ENCODE measurements at places on chromosomes 5 and 9. TPM values are rescaled to one million over a fixed set of nuclear protein-coding genes. Genes with fewer than 3 reads are reported as not detected.

Gene OR13C5
- not detected for total RNA-seq

- DNase-seq, result no peak
Observed at GRCh38 chr5:119379942-119380547, 24.2 kb downstream of the TNFAIP8 start.

DNA sequence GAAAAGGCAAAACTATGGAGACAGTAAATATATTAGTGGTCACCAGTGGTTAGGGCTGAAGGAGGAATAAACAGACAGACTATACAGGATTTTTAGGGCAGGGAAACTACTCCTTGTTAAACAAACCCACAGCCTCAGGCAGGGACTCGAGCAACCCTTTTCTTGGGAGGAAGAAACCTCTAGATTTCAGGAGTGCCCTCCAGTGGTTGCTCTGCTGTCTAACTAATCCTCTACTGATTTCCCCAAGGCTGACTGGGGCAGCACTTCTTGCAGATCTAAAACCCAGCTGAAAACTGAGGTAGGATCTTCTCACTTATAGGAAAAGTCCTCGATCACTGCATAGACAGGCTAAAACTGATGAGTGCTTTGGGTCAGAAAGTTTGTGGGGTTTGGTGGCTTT, 176.8 kb downstream of the ISOC1 start:
- DNase-seq, result no peak

DNA sequence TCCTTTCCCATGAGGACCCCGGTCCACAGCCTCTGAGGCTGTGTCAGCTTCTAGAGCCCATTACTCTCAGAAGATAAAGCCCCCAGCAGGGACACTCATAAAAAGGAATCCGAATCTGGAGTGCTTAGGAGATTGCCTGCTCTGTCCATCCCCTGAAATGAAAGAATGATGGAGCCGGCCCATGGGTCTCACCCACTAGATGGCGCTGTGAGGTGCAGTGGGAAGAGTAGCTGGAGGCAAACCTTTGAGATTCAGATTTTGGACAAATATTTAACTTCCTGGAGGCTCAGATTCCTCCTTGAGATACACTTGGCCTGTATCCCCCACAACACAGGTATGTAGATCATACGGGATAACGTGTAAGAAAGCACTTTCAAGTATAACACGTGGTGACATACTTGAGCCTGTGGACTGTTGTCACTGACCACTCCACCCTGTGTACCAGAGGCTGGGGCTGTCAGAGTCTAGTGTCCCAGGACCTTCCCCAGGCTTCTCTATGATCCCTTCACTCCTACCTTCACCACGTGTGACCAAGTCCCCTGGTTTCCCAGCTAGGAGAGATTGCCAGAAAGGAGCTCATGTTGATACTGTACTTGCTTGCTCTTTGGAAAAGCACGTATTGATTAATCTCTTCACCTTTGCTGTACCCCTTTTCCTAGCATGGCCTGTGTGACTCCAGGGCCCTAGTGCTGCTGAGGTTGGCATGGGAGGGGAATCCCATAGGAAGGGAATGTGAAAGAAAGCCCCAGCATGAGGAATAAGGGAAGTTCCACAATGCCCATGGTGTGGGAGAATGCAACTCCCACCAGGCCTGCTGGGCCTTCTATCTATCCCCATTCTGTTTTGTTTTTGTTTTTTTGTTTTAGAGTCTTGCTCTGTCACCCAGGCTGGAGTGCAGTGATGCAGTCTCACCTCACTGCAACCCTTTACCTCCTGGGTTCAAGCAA, 32.1 kb downstream of the TRMO start:
- no peak for DNase-seq

DNA sequence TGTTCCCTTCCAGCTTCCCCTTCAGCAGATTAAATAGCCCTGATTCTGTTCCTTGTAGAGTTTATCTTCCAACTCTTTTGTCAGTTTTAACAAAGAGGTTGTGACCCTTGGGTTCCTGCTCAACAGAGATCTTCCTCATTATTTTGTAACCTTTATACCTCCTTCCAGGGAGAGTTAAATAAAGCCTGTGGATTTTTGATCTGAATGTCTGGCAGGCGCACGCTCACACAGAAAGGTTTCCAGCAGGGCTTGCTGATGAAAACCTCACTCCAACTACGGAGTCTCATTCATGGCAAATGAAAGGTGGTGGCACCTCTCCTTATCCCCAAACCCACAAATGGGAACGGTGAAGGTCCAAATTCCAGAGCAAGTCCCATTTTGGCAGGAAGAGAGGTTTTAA, 129.0 kb downstream of the SREK1 start:
- DNase-seq, result no peak

DNA sequence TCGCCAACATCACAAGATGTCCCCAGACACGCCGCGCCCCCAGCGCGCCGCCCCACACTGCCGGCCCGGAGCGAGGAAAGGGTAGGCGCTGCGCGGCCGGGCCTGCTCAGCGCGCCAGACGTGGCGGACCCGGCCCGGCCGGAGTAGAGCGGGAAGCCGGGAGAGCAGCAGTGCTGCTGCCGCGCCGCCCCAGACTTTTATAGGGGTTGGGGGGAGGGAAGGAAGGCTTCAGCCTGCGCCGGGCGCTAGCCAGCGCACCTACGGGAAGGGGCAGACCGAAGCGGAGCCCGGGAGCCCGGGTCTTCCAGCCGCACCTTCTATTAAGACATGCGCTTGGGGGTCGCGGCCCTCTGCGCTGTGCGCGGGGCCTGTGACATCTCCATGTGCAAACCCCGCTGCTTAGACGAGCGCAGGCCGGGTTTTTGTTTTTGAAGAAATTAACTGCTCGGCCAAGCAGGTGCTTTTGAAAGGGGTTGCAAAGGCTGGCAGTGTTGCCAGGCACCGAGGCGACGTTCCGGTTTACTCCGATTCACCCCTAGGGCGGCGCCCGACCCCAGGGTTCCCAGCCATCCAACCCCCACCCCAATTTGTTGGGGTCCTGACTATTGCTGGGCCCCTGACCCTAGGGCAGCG, 353 bp upstream of the PAX5 start:
- DNase-seq, result peak; percentile 10

- no peak for DNase-seq
Observed at GRCh38 chr5:90488791-90489190, 14.1 kb downstream of the POLR3G start.

Gene BTNL8
- 0.23 TPM for total RNA-seq

Gene SH3PXD2B
- 24.9 TPM for total RNA-seq

Gene TMEM8B
- 6.7 TPM for total RNA-seq

- DNase-seq, result no peak
Observed at GRCh38 chr5:143168171-143168741, 235.2 kb downstream of the NR3C1 start.

GRCh38 chr9:93653760-93654159, 77.4 kb downstream of the PHF2 start:
- no peak for DNase-seq

- no peak for DNase-seq
Observed at GRCh38 chr5:16615741-16616535, 859 bp downstream of the RETREG1 start.

Gene GTF2H2C
- 10.3 TPM for total RNA-seq

Gene NPR3
- 0.67 TPM for total RNA-seq

- DNase-seq, result no peak
Observed at GRCh38 chr5:88657136-88657535, 225.8 kb downstream of the MEF2C start.

DNA sequence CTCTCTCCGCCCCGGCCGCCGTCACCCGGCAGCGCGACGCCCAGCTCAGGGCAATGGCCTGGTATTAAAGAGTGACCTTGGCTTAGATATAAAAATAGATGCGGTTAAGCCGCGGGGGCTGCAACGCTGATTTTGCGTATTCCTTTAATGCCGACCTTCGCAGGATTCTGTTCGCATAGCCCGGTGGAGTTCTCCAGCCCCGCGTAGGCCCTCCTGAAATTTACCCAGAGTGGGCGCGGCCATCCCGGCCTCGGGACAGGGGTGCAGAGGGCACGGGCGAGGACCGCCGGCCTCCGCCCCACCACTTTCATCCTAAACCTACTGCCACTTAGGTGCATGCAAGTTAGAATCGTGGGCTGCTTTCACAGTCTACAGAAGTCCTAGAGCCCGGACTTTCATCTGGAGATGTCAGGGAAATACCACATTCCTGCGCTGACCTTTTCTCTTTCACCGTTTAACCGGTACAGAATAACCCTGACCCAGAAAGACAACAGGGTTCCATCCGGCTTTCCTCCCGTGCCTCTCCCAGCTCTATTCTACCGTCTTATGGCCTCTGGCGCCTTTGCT, 492 bp upstream of the FAM169A start:
- DNase-seq, result no peak

DNA sequence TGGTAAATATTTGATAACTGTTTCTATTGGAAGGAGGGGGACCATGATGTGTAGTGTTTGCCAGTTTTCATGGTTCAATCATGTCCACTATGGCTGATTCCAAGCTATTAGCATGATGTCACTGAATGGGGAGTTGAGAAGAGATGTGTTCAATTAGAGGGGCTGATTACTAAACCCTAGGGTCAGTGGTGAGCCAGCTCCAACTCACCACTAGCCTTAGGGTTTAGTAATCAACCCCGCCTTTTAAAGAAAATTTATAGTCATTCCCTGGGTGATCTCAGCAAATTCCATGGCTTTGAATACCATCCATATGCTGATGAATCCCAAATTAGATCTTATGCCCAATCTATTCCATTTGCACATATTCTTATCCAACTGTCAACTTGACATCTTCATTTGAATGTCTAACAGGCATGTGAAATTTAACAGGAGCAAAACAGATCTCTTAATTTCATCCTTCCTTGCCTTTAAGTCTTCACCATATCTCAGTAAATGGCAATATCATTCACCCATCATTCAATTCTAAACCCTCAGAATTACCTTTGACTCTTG, 98.8 kb downstream of the GCNT1 start:
- DNase-seq, result no peak

Gene HOMER1
- total RNA-seq, result 2.1 TPM

GRCh38 chr9:38008168-38009034, 60.6 kb downstream of the SHB start:
- no peak for DNase-seq

- DNase-seq, result no peak
Observed at GRCh38 chr9:104974053-104974962, 46.4 kb upstream of the ABCA1 start.

GRCh38 chr9:98879094-98879962, 64.4 kb upstream of the COL15A1 start:
- no peak for DNase-seq

DNA sequence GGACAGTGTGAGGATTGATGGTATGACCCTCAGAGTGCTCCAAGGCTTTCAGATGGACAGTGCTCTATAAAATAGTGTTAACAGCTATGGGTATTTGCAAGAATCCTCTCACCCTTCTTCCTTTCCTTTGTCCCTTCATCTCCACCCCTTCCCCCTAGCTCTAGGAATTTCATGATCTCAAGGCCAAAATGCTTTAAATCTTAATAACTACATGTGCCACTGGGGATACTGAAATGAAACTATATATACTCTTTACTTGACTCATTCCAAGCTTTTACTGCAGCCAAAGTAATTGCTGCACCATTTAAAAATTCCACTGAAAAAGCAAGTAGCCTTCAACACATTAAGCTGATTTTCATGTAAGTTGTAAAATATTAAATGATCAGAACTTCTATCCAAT, 361.6 kb upstream of the SLC30A5 start:
- DNase-seq, result no peak

- no peak for DNase-seq
Observed at GRCh38 chr5:52910071-52910470, 79.1 kb upstream of the ITGA2 start.

Gene ZMAT2
- 16.7 TPM for total RNA-seq

GRCh38 chr5:143019157-143019556, 249.0 kb downstream of the ARHGAP26 start:
- no peak for DNase-seq

GRCh38 chr5:150312518-150312917, 9.8 kb upstream of the ARSI start:
- no peak for DNase-seq

Gene TSSK1B
- total RNA-seq, result 0.09 TPM

Gene C8G
- total RNA-seq, result 1.2 TPM

DNA sequence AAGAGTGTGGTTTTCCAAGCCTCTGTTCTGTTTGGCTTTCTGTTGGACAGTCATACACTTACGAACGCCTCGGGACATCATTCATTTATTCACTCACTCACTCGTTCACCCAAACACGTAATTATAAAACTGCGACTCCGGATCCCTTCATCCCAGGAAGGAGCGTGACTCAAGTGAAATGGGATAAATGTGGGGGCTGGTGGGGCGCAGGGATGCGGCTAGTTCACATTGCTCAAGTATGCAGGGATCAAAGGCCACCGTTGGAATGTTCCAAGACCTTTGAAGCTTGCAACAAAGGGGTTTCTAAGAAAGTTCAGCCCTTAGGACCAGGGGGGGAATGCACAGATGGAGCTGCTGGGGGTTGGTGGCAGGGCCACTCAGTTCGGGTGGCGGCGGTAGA, 64.2 kb downstream of the CFAP77 start:
- no peak for DNase-seq

Gene SH3GL2
- total RNA-seq, result 0.87 TPM

Gene DDX4
- total RNA-seq, result not detected

DNA sequence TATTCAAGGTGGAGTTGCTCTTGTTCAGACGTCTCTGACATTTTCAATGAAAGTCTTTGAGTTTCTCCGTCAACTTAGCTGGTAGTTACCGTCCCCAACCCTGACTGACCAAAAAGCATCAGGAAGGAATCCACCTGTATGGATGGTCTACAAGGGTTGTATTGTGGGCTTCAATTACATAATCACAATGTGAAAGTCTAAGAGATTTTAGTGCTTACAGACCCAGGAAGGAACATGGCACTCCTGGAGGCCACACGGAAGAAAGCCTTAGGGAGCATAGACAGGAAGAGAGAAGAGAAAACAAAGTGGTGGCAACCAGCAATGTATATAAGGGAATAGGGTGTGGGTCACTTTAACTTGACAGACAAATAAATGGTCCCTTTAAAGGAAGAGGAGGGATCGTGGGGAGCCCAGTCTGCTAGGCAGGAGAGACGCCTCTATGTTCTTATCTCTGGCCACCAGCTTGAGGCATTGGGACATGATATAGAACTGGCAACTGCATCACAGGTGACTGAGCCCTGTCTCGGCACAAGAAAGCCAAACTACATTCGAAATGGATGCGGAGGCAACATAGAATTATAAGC, 80.4 kb downstream of the ALDH7A1 start:
- DNase-seq, result no peak

GRCh38 chr5:139268364-139269202, 25.0 kb upstream of the MATR3 start:
- no peak for DNase-seq
